ENCODE measurements at places on chromosomes 1 and 21.

GRCh38 chr1:35488336-35488735, 68.9 kb downstream of the KIAA0319L start:
- DNase-seq, result no peak

DNA sequence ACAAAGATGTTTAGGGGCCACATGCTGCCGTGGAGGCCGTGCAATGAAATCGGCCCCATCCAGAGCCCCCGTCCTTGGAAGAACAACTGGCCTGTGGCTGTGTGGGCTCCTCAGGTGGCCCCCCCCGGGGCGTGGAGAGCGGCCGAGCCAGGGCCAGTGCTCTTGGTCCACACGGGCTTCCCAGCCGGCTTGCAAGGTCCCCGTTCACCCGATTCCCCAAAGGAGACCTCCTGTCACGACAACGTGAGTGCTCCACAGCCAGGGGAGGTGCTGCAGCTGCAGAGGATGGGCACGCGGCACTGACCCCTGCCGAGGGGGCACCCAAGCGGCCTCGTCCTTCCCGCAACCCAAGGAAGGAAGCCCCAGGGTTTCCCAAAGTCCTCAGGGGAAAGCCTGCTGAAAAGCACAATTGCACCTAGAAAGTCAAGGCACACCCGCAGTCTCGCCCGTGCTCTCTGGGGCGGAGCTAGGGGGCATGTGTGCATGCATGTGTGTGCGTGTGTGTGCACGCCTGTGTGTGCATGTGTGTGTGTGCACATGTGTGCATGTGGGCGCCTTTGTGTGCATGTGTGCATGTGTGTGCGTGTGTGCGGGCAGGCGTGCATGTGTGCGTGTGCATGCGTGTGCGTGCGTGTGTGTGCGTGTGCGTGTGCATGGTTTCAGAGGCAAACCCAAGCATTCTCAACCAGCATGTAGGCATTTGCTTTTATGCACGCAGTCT, 48.2 kb downstream of the SLX9 start:
- DNase-seq, result peak; percentile 57

DNA sequence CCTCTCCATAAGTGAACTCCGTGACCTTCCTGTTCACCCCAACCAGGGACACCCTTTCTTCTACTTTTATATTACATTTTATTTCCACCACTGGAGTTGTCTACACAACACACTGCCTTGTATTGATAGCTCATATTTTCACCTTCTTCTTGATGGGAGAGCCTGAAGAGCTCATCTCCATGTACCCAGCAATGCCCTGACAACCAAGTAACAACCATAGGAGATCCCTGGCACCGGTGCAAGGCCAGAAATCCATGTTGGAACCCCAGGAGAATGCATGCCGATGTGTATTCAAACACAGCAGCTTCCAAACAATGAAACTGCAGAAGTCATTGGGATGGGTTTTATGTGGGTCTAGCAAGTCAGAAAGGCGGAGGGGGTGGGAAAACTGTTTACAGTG, 15.5 kb downstream of the TENT5C start:
- DNase-seq, result no peak

- DNase-seq, result no peak
Measured at GRCh38 chr21:31268090-31268489, 76.0 kb downstream of the TIAM1 start.

DNA sequence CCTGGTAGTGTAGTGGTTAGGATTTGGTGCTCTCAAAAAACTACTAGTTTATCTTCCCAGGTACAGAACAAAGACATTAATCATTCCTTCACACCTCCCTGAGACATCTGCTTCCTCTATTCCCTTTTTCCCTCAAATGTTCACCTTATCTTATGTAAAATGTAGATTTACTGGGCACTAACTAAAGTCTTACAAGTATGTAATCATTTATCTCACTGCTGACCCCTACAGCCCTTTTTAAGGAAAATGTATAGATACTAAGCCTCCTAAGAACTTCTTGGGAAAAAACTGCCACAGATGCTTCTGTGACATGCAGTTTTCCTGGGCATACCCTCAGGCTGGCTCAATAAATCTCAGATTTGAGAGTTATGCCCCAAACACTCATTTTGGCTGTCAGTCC, 50.8 kb upstream of the NEK7 start:
- DNase-seq, result no peak

DNA sequence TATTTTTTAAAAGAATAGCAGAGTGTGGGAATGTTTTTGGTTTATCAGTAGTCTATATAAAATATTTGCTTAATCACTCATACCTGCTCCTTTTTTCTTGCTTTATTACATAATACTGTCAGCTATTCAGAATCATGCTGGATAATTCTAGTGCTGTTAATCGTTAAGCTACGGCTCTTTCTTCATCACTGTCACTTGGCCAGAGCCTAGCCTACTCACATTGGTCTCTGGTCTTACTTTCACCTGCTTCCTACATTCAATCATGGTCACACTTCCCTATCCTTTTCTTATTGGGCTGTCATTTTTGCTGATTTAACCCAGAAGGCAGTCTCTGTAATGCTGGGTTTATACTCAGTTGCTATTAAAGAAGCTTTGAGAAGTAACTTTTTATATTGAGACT, 2.5 kb downstream of the KLHL20 start:
- no peak for DNase-seq

DNA sequence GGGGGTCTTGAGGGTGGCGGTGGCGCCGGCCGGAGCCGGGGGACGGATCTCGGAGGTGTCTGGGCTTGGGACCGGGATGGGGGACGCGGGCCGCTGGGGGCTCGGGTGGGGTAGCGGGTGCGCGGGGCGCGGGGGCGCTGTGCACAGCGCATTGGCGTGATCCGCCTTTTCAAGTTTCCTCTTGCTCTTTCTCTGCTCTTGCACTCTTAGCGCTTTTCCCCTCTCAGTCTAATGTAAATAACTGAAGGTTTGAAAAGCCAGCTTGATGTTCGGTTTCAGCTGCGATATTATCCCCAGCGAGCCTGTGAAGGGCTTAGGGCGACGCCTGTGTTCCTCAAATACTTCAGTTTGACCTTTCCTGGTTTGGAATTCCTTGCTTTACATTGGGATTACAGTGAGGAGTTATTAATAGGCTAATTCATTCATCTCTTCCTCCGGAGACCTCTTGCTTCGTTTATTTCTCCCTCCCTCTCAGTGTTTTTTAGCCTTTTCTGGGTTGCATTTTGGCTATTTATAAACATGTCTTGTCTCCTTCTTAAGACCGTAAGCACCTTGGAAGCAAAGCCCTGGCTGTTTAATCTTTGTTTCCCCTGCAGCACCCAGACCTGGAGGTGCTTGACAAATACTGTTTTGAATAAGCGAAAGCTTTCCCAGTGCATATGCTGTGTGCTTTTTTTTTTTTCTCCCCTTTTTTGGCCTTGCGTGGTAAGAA, 693 bp downstream of the RAB4A start:
- no peak for DNase-seq

GRCh38 chr1:3367376-3367775, 87.1 kb upstream of the ARHGEF16 start:
- no peak for DNase-seq

DNA sequence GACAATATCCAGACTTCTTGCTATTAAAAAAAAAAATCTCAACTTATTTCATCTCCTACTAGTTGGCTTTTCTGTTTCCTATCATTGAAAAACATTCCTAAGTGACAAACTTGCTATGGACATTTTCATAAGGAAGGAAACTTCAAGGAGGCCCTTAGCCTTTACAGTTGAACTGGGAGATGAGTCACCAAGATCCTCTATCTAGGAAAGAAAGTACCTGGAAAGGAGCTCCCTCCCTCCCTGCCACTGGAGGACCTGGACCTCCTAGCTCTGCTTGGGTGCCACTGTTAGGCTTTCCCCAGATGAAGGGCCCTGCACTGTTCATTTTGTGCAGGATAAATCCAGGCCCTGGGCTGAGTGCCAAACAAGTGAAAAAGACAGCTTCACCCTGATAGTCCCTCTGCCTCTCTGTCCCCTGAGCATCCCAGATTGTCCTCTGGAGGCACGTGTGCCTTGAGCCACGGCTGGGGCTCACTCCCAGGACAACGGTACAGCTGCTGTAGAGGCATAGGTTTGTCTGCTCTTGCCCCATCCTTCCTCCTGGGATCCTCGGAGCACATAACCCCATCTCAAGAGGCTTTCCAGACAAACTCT, 40.2 kb upstream of the SOX13 start:
- DNase-seq, result no peak

DNA sequence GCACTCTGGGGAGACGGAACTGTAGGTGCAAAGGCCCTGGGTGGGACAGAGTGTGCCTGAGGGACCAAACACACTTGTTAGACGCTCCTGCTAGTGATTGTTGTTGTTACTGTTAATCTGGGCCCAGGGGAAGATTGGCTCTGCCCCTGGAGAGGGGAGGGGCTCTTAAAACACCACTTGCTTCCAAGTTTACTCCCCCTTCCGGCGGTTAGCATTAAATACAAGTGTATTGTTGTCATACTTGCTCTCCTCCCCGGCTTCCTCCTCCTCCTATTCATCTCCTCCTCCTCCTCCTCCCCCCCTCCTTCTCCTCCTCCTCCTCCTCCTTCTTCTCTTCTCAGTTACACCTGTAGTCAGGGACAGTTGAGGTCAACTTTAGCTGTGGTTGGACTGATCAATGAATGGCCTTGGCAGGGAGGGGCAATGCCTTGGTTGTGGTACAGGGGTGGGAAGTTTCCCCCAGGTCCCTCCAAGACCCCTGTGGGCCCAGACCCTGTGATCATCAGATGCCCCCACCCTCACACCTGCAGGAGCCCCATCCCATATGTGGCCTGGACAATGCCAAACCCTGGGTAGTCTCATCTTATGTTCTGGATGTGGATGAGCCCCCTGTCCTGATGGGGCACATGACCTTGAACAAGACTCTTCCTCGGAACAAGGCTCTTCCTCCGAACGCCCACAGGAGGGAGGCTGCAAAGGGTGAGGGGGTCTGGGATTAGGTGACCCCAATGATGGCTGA, 217.3 kb downstream of the PTPRU start:
- DNase-seq, result peak; percentile 76

- DNase-seq, result no peak
Measured at GRCh38 chr1:156285437-156285836, 1.3 kb downstream of the TMEM79 start.

DNA sequence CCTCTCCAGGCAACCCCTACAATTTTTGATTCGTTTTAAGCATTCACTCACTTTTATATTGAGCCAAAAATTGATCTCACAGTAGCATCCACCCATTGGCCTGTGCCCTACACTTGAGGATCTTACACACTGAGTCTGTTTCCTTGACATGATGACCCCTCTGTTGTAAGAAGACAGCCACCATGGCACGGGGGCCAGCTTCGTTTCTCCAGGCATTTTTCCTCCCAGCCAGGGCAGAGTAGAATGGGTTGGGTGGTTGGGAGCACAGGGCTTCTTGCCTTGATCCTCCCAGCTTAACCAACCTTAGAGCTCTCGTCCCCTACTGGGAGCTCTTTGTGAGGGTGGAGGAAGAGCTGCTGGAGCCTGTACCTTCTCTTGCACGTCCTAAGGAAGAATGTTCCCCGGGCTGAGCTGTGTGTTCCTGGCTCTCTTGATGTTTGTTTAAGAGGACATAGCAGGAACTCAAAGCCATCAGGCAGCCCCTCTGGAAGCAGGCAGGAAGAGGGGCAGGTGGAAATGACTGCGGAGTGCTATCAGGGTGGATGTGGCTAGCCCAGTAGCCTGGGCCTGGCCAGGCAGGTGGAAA, 213.2 kb upstream of the TMEM51 start:
- DNase-seq, result no peak

- DNase-seq, result no peak
Measured at GRCh38 chr1:222995236-222995580, 147.8 kb downstream of the TLR5 start.

GRCh38 chr1:59272507-59272906, 24.4 kb upstream of the FGGY start:
- DNase-seq, result no peak

GRCh38 chr1:33441088-33441745, 10.3 kb upstream of the PHC2 start:
- DNase-seq, result no peak

- no peak for DNase-seq
Measured at GRCh38 chr1:52404975-52405338, 555 bp downstream of the PRPF38A start.

DNA sequence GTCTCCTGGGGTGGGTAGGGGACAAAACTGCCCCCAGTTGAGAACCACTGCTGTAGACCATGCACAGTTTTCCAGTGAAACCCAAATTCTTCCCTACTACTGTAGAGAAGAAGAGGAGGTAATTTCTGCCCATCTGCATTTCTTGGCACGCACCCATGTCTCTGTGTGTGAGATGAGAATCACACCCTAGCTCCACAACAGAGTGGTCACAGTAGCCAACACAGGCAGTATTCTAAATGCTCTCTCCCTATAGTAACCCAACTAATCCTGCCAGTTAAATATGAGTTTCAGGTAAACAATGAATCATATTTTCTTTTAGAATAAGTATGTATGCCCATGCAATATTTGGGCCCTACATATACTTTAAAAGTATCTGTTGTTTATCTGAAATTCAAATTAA, 1.2 kb upstream of the CAPN2 start:
- DNase-seq, result no peak

Measured in suprapubic skin (tissue), 4 donors.